ENCODE measurements at places on chromosomes 16 and 17. TPM values are rescaled to one million over a fixed set of nuclear protein-coding genes. Genes with fewer than 3 reads are reported as not detected.

DNA sequence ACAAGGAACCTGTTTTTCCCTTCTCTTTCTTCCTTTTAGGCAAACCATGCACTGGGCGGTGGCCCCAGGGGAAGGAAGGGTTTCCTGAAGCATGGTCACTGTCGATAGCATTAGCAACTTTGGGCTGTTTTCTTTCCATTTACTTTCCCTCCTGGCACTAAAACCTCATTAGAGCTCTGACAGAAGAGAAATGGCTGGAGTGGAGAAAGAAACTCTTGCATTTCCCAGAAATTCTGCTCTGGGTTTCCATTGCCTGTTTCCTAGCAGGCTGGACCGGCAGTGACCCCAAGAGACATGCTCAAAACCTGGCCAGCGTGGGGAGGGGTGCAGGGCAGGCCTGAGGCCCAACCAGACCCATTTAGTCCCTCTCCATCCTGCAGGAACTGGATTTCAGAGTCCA lies 230.7 kb upstream of the CCL2 start:
- DNase-seq: peak; percentile 28

DNA sequence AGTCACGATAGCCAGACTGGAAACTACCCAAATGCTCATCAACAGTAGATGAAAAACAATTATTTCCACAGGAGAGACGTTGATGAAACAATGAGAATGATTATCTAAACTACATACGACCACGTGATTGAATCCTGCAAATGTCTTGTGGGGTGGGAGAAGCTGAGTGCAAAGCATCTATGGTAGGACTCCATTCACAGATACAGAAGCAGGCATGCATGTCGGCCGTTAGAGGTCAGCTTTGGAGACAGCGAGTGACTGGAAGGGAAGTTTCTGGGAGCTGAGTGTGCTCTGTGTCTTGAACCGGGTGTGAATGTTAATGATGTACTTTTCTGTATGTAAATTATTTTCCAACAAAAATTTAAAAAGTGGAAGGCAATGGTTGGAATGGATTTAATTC lies 71.5 kb upstream of the DNAJA2 start:
- DNase-seq: no peak

The PSMD11 gene
- total RNA-seq: 94.2 TPM

DNA sequence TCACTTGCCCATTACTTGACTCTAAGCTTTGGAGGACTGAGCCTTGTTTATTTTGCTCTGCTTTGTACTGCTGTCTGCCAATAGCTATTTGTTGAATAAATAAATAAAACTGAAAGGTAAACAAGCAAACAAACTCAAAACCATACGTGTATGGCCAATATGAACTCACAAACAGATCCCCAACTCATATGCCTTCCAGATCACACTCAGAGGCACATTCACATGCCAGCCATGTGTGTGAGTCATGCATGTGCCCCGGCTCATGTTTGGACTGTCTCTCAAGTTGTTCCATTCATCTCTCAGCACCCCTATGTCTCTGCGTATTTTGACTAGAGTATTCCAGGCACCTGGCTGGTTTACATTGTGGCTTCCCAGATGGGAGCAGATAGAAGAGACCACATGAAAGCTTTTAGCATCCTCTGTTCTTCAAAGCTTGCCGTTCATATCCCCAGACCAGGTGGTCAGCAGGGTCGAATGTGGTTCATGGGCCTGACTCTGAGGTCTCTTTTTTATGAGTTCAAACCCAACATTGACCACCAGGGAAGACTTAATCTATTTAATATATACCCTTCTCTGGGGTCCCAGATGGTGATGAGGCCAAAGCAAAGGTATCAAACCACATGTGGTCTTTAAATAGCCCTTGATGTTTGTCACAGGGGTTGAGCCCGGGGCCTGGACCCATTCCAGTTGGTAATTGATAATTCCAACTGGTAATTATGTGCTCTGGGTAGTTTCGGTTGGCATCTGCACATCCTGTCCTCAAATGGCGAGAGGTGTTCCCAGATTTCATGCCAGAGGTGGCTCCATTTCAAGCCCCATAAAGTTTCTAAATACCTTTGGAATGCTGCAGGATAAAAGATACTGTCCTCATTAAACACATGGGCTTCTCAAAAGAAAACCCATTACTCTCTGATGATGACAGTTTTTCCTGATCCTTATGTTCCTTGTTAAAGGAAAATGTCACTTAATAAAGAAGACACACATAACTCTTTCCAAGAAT lies 287.3 kb upstream of the MAF start:
- no peak for DNase-seq

GRCh38 chr16:48157794-48158193 lies 2.0 kb upstream of the ABCC12 start:
- DNase-seq: no peak

GRCh38 chr16:50996830-50997186 lies 154.3 kb downstream of the SALL1 start:
- no peak for DNase-seq

DNA sequence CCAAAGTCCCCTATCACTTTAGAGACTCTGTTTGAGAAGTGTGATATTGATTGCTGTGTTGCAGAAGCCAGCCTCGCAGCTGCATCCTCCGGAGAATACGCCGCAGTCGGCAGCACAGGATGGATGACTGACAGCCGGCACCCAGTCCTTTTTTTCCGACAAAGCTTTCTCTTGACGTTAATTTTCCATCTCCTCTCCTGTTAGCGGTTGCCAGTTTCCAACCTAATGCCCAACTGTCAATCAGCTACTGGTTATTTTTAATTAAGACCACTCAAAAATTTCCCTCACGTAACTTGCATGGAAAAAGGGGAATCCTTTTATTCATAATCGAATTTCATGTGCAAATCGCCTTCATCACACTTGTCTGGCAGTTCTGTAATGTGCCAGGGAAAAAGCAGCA lies 953.9 kb downstream of the CDH11 start:
- no peak for DNase-seq

The ATP6V0C gene
- total RNA-seq: 22.9 TPM

DNA sequence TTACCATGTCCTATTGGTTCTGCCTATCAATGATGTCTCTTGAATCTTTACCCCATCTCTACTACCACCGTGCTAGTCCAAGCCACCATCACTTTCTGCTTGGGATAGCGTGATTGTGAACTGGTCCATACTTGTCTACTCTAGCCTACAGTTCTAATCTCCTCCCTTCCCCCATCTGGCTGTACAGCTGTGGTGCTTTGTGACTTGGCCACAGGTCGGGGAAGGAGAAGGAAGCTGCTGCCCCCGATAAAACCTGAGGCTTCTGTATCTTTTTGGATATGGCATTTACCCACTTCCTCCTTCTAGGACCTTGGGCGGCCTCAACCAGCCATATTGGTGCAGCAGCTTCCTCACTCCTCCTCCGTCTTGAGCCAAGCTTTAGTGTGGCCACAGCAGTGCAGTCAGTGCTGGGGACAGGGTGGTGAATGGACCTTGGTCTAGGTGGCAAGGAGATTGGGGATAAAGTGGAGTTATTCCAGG lies 314 bp upstream of the ITGA2B start:
- DNase-seq: no peak

DNA sequence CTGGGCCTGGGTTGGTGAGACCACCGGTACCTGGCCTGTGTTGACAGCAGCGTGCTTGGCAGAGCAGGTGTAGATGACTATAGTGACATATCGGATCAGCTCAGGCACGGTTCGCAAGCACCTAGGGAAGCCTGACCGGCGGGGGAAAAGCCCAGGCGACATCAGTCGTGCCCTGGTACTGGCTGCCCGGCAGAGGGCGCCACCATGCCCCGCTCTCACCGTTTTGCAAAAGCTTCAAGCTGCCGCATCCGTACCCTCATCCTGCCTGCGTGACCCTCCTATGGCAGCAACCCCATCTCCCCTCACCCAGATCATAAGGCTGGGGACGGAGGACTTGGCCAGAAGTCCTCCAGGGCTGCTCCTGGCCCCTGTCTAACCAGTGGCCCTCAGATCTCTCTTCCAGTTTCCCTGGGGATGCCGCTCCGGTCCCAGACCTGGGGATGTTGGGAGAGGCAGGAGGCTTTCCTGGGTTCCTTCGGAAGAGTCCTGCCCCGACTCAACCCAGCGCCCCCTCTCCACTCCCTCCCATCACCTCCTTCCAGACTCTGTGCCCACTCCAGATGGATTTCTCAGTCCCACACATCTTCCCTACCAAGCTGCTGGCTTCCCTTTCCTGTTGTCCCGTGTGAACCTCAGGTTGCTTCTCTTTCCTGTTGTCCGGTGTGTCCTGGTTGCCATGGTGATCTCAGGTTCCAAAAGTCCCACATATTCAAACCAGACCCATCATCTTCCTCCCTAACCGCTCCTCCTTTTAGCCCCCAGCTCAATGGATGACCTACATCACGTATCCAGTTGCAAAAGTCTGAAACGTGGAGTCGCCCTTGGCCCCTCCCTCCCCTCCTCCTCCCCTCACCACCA lies 13.7 kb downstream of the ALOX12B start:
- DNase-seq: peak; percentile 69

The ATP2A3 gene
- 16.8 TPM for total RNA-seq

The JPT1 gene
- total RNA-seq: 97.4 TPM

The CSH1 gene
- not detected for total RNA-seq

GRCh38 chr16:86555704-86556075 lies 655 bp upstream of the MTHFSD start:
- no peak for DNase-seq

DNA sequence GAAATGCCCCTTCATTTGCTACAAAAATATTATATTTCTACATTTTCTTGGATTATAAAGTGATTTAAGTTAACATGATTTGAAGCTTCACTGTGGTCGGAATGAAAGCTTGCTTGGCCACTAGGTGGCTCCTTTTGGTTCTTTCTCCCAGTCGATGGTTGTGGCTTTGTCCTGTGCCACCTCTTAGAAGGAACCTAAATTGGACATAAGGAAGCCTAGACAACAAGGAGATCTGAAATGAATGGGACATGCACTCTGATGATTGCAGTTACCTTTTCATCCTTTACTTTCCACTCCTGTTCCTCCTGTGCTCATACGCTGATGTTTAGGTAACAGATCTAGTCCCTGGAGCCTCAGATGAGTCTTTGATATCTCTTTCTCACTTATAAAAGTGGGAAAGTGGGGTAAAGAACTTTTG lies 39.2 kb downstream of the FTO start:
- DNase-seq: no peak

DNA sequence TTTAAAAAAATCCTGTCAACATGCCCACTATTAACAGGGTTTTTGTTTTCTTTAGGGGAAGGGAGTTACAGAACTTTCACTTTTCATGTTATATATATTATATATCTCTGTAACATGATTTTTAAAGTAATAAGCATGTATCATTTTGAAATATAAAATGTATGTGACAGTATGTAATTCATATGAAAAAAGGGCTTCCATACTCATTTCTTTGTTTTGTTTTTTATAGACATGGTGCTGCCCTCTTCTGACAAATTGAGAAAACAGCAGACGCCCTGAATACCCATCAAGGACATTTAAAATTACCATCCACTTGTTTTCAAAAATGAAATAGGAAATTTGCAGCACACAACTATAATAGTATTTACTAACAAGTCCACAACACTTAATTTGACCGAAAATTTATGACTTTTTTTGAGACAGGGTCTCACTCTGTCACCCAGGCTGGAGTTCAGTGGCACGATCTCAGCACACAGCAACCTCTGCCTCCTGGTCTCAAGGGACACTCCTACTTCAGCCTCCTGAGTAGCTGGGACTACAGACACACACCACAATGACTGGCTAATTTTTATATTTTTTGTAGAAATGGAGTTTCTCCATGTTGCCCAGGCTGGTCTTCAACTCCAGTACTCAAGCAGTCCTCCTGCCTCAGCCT lies 30.4 kb downstream of the CFDP1 start:
- DNase-seq: peak; percentile 65

GRCh38 chr17:74466111-74466827 lies at the start of gene CD300A:
CD300A (plus strand) TSS chr17:74466634; CDS start chr17:74466704, 70 bp downstream.
- no peak for DNase-seq

DNA sequence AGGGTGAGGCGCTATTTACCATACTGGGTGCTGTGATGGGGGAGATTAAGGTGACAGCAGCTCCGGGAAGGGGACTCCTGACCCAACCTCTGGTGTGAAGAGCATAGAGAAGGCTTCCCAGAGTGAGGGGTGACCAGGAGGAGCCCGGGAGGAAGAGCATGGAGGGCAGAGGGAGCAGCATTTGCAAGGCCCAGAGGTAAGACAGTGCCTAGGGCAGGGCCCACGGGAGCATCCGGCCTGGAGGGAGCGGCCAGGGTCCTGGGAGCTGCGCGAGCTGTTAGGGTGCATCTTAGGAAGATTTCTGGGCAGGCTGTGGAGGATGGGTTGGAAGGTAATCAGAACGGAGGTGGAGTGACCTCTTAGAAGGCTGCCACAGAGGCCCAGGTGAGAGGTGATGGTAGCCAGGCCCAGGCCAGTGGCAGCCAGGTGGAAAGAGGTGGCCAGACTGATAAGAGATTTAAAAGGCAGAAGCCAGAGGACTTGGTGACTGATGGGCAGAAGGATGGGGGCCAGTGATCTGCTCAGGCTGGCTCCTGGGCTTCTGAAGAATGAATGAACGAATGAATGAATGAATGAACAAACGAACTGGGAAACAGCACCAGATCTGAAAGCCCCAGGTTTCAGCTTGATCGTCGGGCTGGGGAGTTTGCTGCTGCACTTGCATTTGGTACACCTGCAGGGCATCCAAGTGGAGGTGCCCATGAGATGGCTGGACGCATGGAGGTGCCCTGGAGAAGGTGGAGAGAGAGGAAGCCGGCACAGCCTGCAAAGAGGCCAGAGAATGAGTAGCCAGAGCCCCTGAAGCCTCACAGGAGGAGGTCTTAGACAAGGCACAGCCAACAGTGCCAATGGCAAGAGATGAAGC lies 13.0 kb upstream of the TMEM92 start:
- no peak for DNase-seq

- DNase-seq: no peak
Measured at GRCh38 chr16:64532691-64533090, 589.2 kb downstream of the CDH11 start.

- DNase-seq: no peak
Measured at GRCh38 chr16:72536723-72537435, 364.9 kb upstream of the PMFBP1 start.

The C16orf95 gene
- total RNA-seq: 2.3 TPM

GRCh38 chr17:42321555-42321954 lies 33.3 kb downstream of the STAT5A start:
- no peak for DNase-seq

DNA sequence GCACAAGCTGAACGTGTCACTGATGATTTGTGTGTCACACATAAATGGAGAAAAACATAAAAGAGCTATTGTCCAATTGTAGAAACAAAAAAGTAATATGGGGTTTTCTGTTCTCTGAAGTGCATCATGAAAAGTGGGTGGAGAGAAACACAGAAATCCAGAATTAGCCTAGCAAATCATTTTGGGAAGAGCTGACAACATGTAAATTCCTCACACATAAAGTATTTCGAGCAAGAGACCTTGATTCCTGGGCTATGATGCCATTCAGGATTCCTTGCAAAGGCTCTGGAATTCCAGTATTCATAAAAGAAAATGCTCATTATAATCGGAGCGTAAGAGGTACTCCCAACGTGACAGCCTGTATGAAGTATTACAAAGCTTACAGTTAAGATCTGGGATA lies 1.1 kb downstream of the DCUN1D3 start:
- peak; percentile 48 for DNase-seq

All from tongue (tissue), 3 donors.